ENCODE measurements at places on chromosomes 7 and 10. TPM values are rescaled to one million over a fixed set of nuclear protein-coding genes. Genes with fewer than 3 reads are reported as not detected.

DNA sequence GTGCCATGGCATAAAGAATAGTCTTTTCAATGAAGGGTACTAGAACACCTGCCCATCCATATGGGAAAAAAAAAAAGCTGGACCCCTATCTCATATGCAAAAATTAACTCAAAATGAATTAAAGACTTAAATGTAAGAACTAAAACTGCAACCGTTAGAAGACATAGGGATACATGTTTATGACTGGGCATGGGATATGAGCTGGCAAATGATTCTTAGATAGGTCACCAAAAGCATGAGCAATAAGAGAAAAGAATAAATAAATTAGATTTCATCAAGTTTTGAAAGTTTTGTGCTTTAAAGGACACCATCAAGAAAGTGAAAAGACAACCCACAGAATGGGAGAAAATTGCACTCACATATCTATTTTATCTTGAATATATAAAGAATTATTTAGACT, 222.0 kb downstream of the ADK start:
- H3K27me3 ChIP-seq = no peaks in the 10 kb centered on the region
- no peaks in the 10 kb centered on the region for H3K4me1 ChIP-seq
- H3K4me3 ChIP-seq = no peak overlapping the region
- no peak for DNase-seq
- H3K27ac ChIP-seq = no peak overlapping the region

GRCh38 chr7:77205706-77206105, 6.1 kb upstream of the FGL2 start:
- no peak overlapping the region for H3K4me3 ChIP-seq
- no peaks in the 10 kb centered on the region for H3K27me3 ChIP-seq
- H3K27ac ChIP-seq = no peak overlapping the region
- DNase-seq = no peak

- no peak overlapping the region for H3K27ac ChIP-seq
- no peak for DNase-seq
- no peak overlapping the region for H3K4me3 ChIP-seq
- H3K36me3 ChIP-seq = no peaks in the 10 kb centered on the region
Measured at GRCh38 chr10:110709444-110709828, 65.3 kb downstream of the RBM20 start.

- no peak for DNase-seq
- peaks cover 5% of the 10 kb centered on the region for H3K4me1 ChIP-seq
- H3K27me3 ChIP-seq = no peaks in the 10 kb centered on the region
- H3K4me3 ChIP-seq = no peak overlapping the region
- peaks cover under 1% of the 10 kb centered on the region for H3K36me3 ChIP-seq
Measured at GRCh38 chr7:47326220-47326619, 255.7 kb downstream of the TNS3 start.

- no peaks in the 10 kb centered on the region for H3K36me3 ChIP-seq
- no peaks in the 10 kb centered on the region for H3K4me1 ChIP-seq
- no peak overlapping the region for H3K4me3 ChIP-seq
Measured at GRCh38 chr7:4613846-4614548, 68.1 kb upstream of the FOXK1 start.

- no peak for DNase-seq
- no peaks in the 10 kb centered on the region for H3K4me1 ChIP-seq
- H3K27me3 ChIP-seq = no peaks in the 10 kb centered on the region
- no peak overlapping the region for H3K27ac ChIP-seq
- no peaks in the 10 kb centered on the region for H3K36me3 ChIP-seq
Measured at GRCh38 chr7:72494807-72495206, 82.7 kb upstream of the CALN1 start.

The NUTM2D gene
- total RNA-seq = 4.1 TPM

The CLIP2 gene
- total RNA-seq = 27.5 TPM

The TMEM26 gene
- 0.54 TPM for total RNA-seq

The OPN1SW gene
- not detected for total RNA-seq

The PAPOLB gene
- total RNA-seq = 0.54 TPM
